ENCODE measurements at places on chromosomes 2 and 18.

DNA sequence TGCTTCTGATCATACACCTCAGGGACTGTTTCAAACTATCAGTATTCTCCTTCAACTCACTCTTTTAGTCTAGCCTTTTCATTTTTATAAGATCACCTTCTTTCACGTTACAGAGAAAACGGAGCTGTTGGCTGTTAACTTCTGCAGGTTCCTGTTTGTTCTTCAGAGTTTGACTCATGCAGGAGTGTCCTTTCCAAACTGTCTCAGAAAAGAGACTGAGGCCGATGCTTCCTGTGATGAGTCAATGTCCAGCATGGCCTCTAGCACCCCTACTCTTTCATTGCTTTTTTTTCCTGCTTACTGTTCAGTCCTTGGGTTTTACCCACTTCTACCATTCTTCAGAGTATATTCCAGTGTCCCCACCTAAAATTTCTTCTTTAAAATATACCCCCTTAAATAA is 240.8 kb upstream of the RGPD4 start:
- no peak for DNase-seq

GRCh38 chr2:55875434-55876135 is 48.0 kb downstream of the EFEMP1 start:
- DNase-seq: no peak

DNA sequence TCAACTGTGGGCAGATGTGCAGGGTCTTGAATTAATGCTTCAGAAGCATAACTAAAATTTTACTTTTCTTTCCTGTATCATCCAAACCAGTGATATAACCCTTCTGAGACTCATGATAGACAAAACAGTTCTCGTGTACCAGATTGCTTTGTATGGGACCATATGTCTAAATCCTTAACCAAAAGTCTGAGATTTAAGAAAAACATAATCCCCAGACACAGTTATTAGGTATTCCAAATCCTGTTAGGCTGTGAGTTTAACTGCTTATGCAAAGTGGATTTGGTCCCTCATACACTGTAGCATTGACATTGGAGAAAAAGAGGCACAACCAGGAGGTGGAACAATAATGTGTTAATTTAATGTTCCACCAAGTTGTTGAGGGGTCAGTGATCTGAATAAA is 235.0 kb downstream of the PMAIP1 start:
- no peak for DNase-seq

DNA sequence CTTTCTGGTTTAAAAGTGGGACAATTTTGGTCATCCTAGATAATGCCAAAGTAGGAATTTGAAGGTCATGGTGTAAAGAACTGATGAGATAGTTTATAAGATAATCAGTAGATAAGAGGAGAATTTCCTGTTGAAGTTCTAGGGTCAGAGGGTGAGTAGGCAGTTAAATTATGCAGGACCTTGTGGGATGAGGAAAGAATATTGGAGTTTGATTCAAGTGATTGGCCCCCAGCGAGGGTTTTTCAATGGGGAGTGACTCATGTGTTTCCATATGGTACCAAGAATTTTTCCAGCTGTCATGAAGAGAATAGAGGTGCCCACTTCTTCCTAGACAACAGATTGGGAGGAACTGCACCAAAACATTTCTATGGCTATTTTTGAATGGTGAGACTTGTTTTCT is 940.2 kb upstream of the ZEB2 start:
- DNase-seq: no peak

DNA sequence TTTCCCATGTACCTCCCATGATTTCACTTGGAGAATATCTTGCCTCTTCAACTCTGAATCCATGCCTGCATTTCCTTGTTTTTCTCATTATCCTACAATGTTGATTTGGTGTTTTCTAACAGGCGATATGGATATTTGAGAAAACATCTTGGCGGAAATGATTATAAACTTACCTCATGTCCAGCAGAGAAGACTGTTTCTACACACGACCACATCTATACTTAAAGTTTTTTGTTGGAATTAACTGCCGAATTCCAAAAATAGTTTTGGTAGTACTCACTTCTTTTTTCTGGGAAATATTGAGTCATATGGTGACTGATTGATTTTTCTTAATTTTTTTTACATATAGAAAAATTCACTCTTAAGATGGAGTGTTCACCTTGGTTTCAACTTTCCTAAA is 41.4 kb upstream of the TMEFF2 start:
- no peak for DNase-seq

GRCh38 chr2:9548506-9548905 is 7.1 kb downstream of the ADAM17 start:
- no peak for DNase-seq

DNA sequence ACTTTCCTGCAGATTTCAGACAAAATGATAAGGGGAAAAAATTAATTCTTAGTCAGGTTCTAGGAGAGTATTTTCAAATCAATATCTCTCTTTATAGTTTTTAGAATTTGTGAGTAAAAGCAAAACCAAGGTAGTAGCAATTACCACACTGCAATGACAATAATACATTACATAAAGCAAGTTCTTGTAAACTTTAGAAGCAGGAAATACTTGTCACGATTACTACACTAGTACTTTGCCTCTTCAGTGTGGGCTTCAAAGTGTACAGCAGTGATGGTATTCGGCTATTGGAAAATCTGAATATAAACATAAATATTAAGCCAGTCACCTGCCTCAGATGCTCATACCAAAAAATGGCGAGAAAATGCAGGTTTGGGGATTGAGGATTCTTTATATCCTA is 81.0 kb downstream of the ALPK2 start:
- DNase-seq: no peak

DNA sequence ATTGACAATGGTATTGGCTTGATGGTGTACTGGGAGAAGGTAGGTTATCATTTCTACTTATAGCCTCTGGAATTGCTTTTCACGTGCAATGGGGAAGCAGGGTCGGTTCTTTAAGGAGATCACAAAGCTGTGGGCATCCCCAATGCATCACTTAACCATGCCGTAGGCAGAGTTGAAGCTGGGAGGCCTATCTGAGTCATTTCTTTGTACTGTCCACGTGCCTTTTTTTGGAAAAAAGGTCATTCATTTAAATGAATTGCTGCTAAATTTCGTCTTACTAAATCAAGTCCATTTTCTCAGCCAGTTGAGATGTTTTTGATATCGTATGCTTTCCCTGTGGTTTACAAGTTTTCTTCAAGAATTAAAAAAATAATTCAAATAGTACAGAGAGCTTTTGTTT is 17.2 kb upstream of the GYPC start:
- DNase-seq: no peak

DNA sequence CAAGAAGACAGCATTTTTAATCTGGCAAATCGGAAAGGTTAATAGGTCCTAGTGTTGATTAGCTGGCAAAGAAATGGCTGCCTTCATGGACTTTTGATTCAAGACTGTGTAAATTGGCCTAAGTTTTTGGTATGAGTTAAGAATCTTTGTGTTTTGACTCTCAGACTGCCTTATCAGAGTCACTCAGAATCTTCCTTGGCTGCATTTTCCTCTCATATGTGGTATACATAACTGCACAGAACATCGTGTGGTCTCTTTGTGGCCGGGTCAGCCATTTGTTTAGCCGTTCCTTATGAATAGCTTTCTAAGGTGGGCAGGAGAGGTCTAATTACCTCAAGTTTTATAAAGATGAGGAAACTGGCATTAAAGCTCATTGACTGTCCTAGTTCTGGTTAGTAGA is 30.1 kb downstream of the CAB39 start:
- DNase-seq: no peak

DNA sequence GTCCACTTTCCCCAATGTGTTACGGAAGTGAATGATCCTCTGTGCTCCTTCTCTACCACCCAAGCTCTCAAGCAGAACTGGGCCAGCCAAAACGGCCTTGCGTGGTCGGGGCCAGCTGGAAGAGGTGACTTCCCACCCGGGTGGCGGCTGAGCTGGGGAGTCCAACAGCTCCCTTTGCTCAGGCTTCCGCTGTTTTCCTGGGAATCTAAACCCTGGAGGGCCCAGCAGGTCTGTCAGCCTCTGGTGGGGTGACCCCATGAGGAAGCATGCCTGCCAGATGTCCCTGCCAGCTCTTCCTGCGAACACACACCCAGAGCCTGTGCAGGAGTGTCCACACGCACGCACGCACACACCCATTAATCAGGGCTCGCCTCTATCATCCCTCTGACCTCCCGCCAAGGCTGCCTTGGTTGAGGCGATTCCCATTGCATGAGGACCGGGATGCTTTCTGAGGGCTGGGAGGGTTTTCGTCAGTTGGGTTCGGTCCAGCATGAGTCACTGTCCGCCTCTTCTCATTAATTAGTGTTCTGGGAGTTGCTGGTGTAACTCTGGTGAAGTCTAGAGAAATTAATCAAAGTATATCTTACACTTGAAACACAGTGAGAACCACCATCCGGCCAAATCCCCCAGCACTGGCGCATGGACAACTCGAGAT is 90.6 kb downstream of the TWIST2 start:
- DNase-seq: peak; percentile 92

GRCh38 chr2:61857224-61857623 is 3.4 kb upstream of the FAM161A start:
- DNase-seq: no peak

- DNase-seq: no peak
These were observed 24.6 kb downstream of the FECH start for GRCh38 chr18:57561728-57562423.

GRCh38 chr2:109511168-109511567 is 102.6 kb downstream of the SEPTIN10 start:
- no peak for DNase-seq

DNA sequence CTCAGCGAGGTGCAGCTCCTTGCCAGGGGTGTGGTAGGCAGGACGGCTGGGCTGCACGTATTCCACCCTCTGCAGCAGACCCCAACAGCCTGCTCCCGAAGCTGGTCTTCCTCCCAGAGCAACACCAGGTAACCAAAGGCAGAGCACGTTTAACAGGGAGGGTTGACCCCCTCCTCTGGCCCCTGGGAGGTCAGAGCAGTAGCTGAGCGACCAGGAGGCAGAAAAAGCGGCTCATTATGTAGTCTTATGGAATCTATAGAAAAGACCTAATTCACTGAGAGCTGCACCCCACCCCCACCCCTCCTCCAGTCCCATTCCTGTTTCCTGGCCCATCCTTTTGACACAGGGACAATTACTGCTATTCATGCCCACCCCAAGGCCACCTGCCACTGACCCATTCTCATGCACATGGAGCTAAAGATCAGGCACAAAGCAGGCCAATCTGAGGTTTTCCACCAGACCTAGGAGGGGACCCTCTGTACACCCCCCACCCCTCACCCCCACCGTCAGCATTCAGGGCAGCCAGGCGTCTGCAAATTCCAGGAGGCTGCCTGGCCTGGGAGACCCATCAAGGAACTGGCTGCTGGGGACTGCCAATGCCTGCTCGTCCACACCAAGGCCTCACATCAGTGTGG is 60.9 kb upstream of the FZD7 start:
- no peak for DNase-seq

DNA sequence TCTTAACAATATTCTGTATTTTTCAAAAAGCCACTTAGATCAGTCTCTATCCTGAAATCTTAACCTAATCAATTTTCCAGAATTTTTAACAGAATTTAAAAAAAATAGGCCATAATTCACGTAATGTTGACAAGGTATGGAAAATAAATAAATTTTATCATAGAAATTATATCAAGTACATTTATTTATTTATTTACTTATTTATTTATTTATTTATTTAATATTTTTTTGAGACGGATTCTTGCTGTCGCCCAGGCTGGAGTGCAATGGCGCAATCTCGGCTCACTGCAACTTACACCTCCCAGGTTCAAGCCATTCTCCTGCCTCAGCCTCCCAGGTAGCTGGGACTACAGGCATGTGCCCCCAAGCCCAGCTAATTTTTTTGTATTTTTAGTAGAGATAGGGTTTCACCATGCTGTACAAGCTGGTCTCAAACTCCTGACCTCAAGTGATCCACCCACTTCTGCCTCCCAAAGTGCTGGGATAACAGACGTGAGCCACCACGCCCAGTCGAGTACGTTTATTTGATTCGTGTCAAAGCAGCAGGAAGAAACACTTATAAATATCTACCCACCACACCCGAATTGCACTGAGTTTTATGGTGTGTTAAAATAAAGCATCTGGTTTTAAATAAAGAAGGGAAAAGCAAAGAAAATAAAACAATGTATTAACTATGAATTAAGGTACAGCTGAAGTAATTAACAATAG is 60.1 kb downstream of the DSC3 start:
- DNase-seq: no peak

DNA sequence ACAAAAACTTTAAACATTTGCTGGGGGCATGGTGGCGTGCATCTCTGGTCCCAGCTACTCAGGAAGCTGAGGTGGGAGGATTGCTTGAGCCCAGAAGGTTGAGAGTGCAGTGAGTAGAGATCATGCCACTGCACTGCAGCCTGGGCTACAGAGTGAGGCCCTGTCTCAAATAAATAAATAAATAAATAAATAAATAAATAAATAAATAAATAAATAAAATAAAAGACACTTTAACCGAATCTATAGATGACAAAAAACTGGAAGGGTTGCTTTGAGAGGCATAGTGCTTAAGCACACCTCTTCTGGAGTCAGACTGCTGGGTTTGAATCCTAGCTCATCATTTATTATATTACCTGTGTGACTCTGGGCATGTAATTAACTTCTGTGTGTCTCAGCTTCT is 21.2 kb upstream of the CHN1 start:
- no peak for DNase-seq

GRCh38 chr18:6200204-6200774 is 214.4 kb downstream of the L3MBTL4 start:
- no peak for DNase-seq

- no peak for DNase-seq
These were observed 12.0 kb upstream of the NTSR2 start for GRCh38 chr2:11681722-11682589.

- DNase-seq: no peak
These were observed 14.8 kb upstream of the ADAM17 start for GRCh38 chr2:9570182-9571060.

DNA sequence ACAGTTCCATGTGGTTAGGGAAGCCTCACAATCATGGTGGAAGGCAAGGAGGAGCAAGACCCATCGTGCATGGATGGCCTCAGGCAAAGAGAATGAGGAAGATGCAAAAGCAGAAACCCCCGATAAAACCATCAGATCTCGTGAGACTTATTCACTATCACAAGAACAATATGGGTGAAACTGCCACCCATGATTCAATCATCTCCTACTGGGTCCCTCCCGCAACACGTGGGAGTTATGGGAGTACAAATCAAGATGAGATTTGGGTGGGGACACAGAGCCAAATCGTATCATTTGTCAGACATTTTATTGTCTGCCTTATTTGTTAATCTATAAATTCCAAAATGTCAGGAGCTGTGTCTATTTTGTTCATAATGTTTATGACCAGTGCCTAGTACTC is 17.6 kb downstream of the NBAS start:
- no peak for DNase-seq

GRCh38 chr2:149651229-149651628 is 63.7 kb upstream of the MMADHC start:
- no peak for DNase-seq

GRCh38 chr2:159518321-159519005 is 97.9 kb downstream of the BAZ2B start:
- DNase-seq: no peak

GRCh38 chr2:142153601-142154000 is 22.8 kb upstream of the LRP1B start:
- no peak for DNase-seq

Data from AG04449 (cell line).